ENCODE measurements at places on chromosomes 6 and 20. TPM values are rescaled to one million over a fixed set of nuclear protein-coding genes. Genes with fewer than 3 reads are reported as not detected.

The EPPIN gene
- total RNA-seq, result not detected

The PTK6 gene
- 2.2 TPM for total RNA-seq

The HLA-G gene
- not detected for total RNA-seq

The TRIM40 gene
- not detected for total RNA-seq

The SNRPB2 gene
- 118 TPM for total RNA-seq

The ZNF311 gene
- total RNA-seq, result 0.07 TPM

The ARMH2 gene
- not detected for total RNA-seq

The KCNQ5 gene
- total RNA-seq, result 1.6 TPM

The NRSN1 gene
- not detected for total RNA-seq

The CPXM1 gene
- total RNA-seq, result not detected

The C20orf96 gene
- 11.9 TPM for total RNA-seq

The FAM184A gene
- total RNA-seq, result not detected

The KCNB1 gene
- 0.42 TPM for total RNA-seq

The TINAG gene
- not detected for total RNA-seq

The SLC17A3 gene
- total RNA-seq, result 1.1 TPM

The DAAM2 gene
- total RNA-seq, result not detected

The TRDN gene
- total RNA-seq, result not detected

The DSP gene
- 32.3 TPM for total RNA-seq

The HSD17B8 gene
- total RNA-seq, result 16.0 TPM

The PRSS35 gene
- 0.05 TPM for total RNA-seq

The DEFB113 gene
- not detected for total RNA-seq

The RNF39 gene
- not detected for total RNA-seq

The NKX2-4 gene
- not detected for total RNA-seq

The BMP6 gene
- total RNA-seq, result 19.1 TPM

The CDSN gene
- total RNA-seq, result not detected

The NKAIN2 gene
- total RNA-seq, result not detected

The AFG1L gene
- total RNA-seq, result 2.7 TPM

The CNKSR3 gene
- total RNA-seq, result 5.0 TPM

The KCNK15 gene
- total RNA-seq, result 0.74 TPM

The CST2 gene
- 0.32 TPM for total RNA-seq

The KIAA1586 gene
- total RNA-seq, result 5.1 TPM

The SLC32A1 gene
- not detected for total RNA-seq

The CASS4 gene
- not detected for total RNA-seq

The FAM83C gene
- total RNA-seq, result 0.06 TPM

The DNAH8 gene
- total RNA-seq, result not detected

The CDH22 gene
- total RNA-seq, result 0.03 TPM

The FAM217A gene
- total RNA-seq, result not detected

The EFCAB8 gene
- total RNA-seq, result not detected

The BMP7 gene
- 0.72 TPM for total RNA-seq

The SEL1L2 gene
- not detected for total RNA-seq

The DNMT3B gene
- 4.0 TPM for total RNA-seq

The EEF1A2 gene
- total RNA-seq, result 147 TPM

The TSPYL4 gene
- total RNA-seq, result 2.9 TPM

All from A549 treated with CORT108297 at 1 μM for 4 hours (cell line).